Ascending aorta (tissue), 2 donors: ENCODE measurements at places on chromosomes 6 and 20. TPM values are rescaled to one million over a fixed set of nuclear protein-coding genes. Genes with fewer than 3 reads are reported as not detected.

DNA sequence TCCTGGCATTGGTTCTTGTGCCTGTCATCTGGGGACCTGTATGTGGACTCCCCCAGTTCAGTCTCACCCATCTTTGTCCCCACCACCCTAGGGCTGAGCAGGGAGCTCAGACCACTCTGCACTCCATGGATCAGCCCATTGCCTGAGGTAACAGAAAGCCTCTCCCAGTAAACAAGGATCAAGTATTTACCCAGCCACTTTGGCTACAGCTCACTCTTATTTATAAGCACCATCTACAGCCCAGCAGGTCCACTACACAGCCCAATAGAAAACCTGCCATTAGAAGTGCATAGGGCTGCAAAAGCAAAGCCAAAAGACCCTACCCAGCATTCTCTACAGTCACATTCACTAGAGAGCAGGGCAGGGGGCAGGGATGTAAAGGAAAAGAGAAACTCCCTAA, 335.0 kb upstream of the SYNCRIP start:
- no peak overlapping the region for H3K4me3 ChIP-seq
- H3K27ac ChIP-seq = no peak overlapping the region

GRCh38 chr6:131916847-131917246, 34.3 kb downstream of the CCN2 start:
- DNase-seq = no peak
- H3K27ac ChIP-seq = no peak overlapping the region
- H3K4me1 ChIP-seq = no peaks in the 10 kb centered on the region
- H3K4me3 ChIP-seq = no peak overlapping the region
- H3K27me3 ChIP-seq = no peaks in the 10 kb centered on the region

DNA sequence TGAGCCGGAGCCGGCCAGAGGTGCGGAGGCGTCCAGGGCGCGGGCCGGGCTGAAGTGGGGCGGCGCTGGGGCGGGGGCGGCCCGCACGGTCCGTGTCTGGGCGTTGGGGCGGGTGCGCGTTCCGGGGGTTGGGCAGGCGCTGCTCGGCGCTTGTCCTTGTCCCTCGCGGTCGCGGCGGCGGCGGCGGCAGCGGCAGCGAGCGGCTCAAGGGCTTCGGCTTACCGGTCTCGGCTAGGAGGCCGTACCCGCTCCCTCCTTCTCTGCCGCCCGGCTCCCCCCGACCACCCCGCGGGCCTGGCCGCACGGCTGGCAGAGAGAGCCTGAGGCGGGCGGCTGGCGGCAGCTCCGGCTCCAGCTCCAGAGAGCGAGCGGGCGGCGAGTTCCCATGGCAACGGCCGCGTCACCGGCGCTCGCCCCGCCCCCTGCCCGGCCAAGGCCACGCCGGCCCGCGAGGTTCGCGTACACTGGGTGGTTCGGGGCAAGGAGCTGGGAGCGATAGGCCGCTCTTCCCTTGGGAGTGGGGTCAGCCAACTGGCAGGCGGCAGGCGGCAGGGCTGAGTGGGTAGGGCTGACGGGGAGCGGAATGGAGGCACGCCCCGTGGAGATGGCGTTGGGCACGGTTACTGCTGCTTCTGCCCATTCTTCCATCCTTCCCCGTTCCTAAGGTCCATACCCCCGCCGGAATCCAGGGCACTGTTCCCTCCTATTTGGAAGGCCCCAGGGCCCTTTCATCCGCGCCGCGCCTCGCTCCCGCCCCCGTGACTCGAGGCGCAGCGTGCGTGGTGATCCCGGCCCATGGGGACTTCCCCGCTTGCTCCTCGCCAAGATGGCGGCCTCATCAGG, at the start of gene LRRC73:
LRRC73 (minus strand) TSS at position 363 of the 843 bp plus-strand sequence. CDS start 561 bp downstream, outside the sequence.
- peaks cover 8% of the 10 kb centered on the region for H3K4me1 ChIP-seq
- H3K27me3 ChIP-seq = no peaks in the 10 kb centered on the region
- DNase-seq = peak; percentile 63

ATP6V1G2 gene
- not detected for total RNA-seq
